ENCODE measurements at places on chromosomes 7 and 10.

GRCh38 chr7:44617225-44617890, 10.9 kb downstream of the OGDH start:
- DNase-seq, result no peak

- DNase-seq, result no peak
These were observed 24.6 kb upstream of the ZMIZ1 start for GRCh38 chr10:79044036-79044632.

GRCh38 chr10:72007246-72007892, 43.2 kb downstream of the CHST3 start:
- no peak for DNase-seq

- no peak for DNase-seq
These were observed 22.4 kb upstream of the CYTH3 start for GRCh38 chr7:6294839-6295238.

GRCh38 chr7:50411332-50411731, 38.8 kb downstream of the FIGNL1 start:
- no peak for DNase-seq

GRCh38 chr7:37380831-37381230, 67.8 kb downstream of the ELMO1 start:
- no peak for DNase-seq

DNA sequence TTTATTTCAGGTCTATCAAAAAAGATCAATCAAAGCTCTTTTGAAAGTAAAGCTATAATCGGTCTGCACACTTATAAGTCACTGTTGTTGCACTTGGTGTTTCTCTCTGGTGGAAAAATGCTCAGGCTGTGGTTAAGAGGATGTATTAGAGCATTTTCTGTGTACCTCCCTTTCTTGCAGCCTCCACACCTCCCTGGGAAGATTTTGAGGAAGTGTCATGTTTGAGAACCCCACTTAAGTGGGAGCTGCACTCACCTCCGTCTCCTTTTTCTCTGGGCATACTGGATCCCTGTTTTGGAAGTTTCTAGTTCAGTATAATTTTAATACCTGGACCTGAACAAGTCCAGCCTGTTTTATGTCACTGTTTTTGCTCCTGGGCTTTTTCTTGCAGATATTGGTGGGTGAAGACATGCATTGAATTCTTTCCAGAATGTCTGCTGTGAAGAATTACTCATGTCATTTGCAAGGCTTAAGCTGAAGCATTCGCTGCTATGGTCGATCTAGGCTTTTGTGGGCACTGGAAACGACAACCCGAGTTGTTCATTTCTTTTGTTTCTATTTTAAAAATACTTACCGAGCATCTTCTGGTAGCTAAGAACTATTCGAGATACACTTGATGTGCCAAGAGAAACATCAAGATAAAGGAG, 36.6 kb downstream of the TCF7L2 start:
- no peak for DNase-seq

DNA sequence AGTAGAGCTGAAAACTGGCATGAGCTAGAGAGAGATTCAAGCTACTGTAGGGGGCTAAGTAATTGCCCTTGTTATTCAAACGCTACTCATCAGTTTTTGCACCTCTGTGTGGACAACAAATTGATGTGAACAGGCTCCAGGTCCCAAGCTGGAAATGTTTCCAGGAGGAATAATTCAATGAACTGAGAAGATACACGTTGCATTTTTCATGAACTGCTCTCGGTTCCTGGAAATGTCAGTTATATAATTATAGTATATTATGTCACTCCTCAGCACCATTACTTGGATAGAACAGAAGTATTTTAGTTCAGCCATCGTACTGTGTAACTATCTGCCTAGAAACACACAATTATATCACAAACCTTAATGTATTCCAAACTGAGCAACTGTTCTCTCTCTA, 65.9 kb upstream of the A1CF start:
- no peak for DNase-seq

- no peak for DNase-seq
These were observed 18.3 kb downstream of the CHST3 start for GRCh38 chr10:71982269-71983178.

- no peak for DNase-seq
These were observed 15.9 kb downstream of the MKI67 start for GRCh38 chr10:128110339-128110738.

GRCh38 chr10:125568156-125568555, 114.8 kb downstream of the TEX36 start:
- DNase-seq, result no peak

- no peak for DNase-seq
These were observed 36.7 kb downstream of the DDC start for GRCh38 chr7:50528266-50529092.

DNA sequence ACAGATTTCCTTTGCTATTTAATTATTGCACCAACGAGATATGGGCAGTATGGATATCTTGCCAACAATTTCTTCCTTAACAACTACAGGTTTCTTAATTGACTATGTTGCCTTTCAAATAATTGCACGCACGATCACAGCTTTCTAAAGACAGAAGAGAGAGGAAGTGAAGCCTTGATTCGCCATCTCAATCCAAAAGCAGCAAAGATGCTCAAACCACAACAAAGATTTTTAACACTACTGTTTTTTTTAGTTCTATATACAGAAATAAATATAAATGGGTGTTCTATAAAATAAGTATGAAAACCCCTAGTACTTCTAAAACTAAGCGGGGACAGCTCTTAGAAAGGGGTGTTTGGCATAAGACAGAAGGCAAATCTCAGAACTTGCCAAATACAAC, 251.3 kb downstream of the SFMBT2 start:
- DNase-seq, result no peak

Measured in left kidney (tissue), 8 donors.